ENCODE measurements at places on chromosomes 16 and 17.

DNA sequence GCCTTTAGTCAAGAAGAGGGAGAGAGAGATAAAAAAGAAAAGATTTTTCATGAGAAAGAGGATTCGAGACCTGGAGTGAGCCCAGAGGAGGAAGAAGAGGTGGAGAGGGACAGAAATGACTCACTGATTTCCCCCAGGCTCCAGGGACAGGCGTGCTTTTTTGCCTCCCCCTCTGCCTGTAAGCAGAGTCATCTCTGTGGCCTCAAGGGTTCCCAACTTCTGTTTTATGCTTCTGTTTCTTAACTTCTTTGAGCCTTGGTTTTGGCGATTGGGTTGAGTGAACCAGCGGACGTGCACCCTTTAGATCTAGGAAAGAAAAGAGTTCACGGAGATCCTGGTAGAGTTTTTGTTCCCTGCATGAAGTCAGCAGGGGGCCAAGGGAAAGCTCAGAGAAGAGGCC, 147.9 kb upstream of the NOL11 start:
- no peak for DNase-seq

DNA sequence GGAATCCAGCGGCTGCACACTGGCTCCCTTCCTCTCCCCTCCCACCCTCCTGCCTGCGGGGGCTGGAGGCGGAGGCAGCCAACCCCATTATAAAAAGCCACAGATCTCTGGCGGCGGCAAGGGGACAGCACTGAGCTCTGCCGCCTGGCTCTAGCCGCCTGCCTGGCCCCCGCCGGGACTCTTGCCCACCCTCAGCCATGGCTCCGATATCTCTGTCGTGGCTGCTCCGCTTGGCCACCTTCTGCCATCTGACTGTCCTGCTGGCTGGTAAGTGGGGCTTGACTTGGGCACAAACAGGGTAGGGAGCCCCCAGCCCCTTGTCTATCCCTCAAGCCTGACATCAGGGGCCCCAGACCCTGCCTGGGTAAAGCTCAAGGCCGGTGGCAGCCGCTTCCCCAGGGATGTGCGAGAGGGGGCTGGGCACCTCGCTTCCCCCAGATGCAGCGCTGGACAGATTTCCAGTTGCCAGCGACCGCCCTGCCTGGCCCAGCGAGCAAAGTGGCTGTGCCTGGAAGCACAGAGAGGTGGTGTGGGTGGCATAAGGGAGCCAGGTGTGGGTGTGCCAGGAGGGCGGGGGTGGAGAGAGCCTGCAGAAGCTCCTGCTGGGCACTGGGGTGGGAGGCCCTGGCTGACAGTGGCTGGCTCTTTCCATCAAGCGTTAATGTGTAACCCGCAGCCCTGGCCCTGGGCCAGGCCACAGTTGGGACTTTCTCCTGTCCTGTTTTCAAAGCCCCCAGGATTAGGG, at the start of gene CX3CL1:
Gene CX3CL1, plus strand, starts transcription at position 119 of the 745 bp plus-strand sequence. Its CDS starts 79 bp downstream, at position 198.
- DNase-seq: peak; percentile 58

GRCh38 chr17:12773153-12773552, 16.1 kb upstream of the ARHGAP44 start:
- no peak for DNase-seq

GRCh38 chr17:71472809-71473789, 647.7 kb upstream of the SOX9 start:
- DNase-seq: peak; percentile 73

DNA sequence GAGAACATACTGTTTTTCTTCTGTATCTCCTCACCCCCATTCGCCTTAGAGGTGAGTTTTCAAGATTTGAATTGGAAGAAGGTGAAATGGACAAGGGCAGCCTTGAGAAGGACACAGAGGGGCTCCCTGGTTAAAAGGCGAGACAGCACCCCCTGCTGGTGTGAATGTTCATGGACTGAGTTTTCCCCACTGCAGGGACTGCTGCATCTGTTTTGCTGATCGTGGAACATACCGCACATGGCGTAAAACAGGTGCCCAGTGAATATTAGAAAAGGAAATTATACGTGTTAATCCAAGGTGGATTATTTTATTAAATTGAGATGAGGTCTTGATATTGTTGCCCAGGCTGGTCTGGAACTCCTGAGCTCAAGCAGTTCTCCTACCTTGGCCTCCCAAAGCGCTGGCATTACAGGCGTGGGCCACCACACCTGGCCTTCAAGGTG, 54.5 kb downstream of the NDE1 start:
- peak; percentile 90 for DNase-seq

DNA sequence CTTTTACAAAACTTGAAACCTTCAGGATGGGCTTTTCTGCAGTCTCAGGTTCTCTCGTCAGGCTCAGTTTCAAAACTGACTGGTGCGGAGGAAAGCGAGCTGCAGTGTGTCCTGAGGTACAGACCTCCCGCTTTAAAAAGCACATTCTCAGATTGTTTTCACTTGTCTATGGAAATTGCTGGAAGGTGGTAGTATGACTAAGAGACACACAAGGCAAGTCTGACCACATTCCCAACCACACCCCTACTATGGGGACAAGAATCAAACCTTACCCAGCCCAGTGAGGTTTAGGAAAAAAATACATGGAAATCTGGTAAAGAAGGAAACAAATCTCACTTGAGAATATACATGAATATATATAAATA, 18.2 kb downstream of the SRP68 start:
- DNase-seq: no peak

DNA sequence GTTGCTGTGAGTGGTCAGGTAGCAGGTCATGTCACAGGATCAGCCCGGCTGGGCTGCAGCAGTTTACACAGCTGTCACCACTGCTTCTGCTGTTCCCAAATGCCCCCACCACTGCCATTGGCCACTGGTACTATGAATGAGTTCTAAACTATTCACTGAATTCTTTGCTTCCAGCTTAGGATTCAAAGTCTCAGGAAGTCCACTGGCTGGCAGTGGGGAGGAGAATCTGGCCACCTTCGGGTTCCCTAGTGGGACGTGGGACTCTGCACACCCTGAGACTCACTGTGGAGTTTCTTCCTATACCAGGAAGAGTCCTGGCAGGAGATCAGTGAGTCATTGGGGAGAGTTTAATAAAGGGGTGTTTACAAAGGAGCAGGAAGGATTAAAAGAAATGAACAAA, 6.9 kb downstream of the MT1X start:
- DNase-seq: no peak

GRCh38 chr17:42329025-42329976, 41.0 kb downstream of the STAT5A start:
- DNase-seq: peak; percentile 70

DNA sequence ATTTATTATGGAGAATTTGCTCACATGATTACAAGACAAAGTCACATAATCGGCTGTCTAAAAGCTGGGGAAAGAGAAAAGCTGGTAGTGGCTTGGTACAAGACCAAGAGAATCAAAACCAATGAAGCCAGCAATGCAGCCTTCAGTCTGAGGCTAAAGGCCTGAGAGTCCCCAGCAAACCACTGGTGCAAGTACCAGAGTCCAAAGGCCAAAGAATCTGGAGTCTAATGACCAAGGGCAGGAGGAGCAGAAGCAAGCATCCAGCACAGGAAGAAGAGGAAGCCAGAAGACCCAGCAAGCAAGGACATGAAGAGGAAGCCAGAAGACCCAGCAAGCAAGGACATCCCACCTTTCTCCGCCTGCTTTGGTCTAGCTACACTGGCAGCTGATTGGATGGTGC, 250.6 kb upstream of the SALL1 start:
- DNase-seq: no peak

DNA sequence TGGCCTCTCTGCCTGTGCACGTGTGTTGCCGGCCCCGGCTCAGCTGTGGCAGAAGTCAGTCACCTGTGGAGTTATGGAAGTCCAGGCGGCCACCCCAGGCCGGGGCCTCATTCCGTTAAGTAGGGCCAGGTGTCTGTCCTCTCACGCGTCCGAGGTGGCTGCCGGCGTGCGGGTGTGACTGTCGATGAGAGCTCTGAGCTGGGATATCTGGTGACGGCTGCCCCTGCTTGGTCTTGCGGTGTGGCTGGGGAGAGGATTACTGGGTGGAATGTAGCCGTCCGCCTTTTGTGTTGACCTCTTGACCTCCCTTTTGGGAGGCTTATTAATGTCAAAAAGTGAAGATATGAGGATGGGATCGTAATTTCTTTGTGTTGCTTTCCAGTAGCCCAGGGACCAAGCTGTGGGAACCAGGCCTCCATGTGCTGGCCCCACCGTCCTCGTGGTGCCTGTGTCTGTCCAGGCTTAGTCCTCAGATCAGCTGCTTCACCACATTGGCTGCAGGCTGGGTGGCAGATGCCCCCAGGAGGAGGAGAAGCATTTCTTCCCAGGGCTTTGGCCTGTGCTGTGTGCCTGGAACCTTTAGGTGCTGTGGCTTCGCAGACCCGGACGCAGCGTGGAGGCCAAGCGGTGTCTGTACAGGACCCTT, 23.0 kb upstream of the ZNF750 start:
- DNase-seq: no peak

- DNase-seq: peak; percentile 72
Measured at GRCh38 chr16:5615868-5616642, 518.5 kb upstream of the EEF2KMT start.

Measured in GM03348 (cell line).